ENCODE measurements at places on chromosomes 6 and 20.

DNA sequence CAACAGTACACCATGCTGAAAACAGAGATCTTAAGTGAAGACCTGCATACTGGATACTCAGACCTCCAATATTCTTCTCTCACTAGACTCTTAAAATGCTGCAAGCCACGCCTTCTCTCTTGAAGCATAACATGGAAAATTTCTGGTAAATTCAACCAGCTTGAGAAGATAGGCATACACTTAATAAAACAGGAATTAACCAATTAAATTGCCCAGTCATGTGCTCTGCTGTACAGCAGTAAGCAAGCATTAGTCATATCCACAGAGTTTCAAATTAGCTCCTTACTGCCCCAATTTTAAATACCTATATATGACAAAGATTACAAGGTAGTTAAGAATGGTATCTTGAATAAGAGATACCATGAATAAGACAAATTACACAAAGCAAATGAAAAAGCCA, 53.8 kb downstream of the C6orf58 start:
- no peak for DNase-seq

DNA sequence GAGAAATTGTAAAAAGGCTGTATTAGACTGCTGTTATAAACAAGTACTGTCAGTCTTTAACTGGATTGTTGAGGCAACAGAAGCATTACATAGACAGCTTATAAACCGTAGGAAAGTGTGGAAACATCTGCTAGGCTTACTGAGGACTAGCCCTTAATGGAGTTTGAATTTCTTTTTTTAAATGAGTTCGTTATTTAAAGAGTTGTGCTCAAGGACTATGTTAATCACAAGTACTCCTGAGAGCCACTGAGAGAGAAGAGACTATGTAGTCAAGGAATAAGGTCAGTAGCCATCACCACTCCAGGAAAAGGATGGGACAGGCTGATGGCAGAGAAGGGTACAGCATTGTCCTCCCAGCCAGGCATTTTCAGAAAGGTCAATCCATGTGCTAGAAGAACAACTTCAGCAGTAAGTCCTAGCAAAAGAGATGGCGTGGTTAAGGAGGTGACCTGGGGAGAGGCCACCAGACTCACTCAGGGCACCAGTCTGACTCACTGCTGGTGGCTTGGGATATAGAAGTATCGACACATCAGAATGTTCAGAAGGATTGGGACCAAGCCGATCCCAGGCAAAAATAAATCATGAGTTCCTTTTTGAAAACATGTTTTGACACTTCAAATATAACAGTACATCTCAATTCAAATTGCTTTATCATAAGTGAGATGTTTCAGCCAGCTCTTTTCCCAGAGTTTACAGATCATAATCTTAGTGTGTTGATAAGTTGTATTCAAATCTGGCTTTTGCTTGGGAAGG, 6.4 kb downstream of the RPS12 start:
- DNase-seq: no peak

GRCh38 chr6:77650098-77650663, 2.7 kb upstream of the MEI4 start:
- peak; percentile 50 for DNase-seq

GRCh38 chr6:50285735-50286134, 236.0 kb upstream of the DEFB112 start:
- no peak for DNase-seq

DNA sequence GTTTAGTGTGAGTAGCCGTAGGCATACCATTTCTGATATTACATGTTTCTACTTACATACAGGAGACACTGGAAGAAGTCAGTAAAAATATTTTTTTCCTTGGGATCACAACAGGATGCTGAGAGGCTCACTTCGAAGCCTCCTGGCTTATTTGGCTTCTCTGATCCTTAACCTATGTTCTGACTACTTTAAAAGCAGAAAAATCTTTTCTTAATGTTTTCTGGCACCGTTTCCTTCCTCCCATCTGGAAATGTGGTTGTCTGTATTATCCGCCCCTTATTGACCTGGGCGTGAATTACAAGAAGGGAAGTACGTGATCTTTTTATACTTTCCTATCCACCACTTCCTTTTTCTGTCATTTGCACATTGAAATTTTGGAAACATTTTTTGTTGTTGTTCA, 379.6 kb downstream of the COL12A1 start:
- no peak for DNase-seq

GRCh38 chr6:47419621-47420020, 58.0 kb upstream of the CD2AP start:
- DNase-seq: no peak

DNA sequence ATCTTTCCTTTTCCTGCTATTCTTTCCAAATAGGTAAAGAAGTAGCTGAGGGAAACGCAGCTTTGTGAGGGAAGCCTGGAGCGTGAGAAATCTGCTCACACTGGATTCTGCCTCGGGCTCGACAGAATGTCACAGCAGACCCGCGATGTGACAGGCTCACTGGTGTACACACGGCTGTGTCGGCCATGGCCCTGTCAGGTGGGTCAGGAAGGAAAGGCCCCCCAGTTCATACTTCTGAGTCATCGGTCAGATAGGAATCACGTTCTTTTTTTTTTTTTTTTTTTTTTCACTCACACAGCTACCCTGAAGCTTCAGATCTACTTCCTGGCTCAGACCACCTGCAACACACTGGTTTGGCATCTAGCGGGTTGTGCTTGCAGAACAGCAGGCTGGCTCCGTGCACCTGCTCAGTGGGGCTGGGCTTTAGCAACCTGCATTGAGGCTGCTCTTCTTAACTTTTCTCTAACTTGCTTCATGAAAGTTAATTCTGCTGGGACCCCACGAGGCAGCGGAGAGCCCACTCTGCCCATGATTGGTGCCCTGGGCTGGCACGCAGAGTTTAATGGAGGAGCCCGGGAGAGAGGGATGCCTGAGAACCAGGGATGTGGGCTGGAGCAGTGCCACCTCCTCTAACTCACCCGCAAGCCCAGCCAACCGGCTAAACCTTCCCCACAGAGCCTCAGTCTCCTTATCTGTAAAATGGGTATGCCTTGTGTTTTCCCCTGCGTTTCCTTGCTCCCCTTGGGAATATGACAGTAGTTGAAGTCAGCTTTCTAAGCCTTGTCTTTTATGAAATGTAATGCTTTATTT, 61.5 kb upstream of the FNDC1 start:
- no peak for DNase-seq

DNA sequence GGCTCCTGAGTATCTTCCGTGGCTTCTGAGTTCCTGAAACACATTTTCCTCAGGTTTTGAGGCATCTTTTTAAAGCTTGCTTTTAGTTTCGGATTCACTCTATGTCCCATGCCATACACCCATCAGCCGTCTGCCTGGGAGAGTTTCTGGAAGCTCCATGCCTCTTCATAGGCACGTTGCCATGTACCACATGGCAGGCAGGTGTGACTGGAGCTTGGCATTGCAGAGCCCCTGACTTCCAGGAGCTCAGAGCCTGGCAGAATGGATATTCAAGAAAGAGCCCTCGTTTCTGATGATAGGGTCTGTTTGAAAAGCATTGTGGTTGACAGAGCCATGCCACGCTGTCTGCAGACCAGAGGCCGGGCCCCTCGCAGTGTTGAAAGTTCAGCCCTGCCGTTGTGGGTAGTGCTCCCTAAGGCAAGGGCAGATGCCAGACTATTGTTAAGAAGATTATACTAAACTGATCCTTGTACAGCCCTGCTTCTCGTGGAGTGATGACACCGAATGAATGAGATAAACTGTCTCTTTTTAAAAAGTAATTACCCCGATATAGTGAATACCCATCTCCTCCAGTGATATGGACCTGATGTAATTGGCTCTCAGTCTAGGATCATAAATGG, 100.0 kb downstream of the RPP40 start:
- DNase-seq: no peak

GRCh38 chr20:62878244-62879038, 16.8 kb upstream of the TCFL5 start:
- DNase-seq: no peak

DNA sequence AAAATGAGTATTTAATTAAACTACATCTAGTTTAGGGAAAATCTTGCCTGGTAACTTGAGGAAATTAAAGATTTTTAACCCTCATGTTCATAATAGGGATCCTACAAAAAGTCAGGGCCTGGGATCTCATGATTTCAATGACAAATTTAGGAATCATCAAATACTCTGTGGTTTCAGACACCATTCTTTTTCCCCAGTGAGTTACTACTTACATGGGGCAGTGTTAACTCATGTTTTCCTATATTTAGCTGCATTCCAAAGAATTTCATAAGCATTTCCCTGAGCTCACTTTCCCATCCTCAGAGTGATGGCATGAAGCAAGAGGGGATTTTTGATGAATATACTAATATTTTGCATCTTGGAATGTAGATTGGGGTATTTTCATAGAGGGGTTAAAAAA, 321.7 kb downstream of the CENPW start:
- no peak for DNase-seq

DNA sequence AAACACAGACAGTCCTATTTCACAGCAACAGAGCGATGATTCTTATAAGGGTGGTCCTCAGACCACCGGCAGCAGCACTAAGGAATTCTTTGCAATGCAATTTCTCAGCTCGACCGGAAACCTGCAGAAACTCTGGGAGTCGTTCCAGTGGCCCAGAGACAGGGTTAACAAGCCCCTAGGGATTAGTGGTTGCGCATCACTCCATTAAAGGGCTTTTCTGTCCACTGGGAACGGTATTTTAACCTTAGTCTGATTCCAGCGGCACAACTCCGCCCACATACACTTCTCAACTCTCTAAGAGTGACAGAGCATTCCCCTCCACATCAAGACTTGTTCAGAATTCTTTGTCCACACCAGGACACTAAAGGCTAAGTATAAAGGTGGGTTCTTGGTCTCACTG, 341.5 kb downstream of the TFAP2A start:
- DNase-seq: no peak

DNA sequence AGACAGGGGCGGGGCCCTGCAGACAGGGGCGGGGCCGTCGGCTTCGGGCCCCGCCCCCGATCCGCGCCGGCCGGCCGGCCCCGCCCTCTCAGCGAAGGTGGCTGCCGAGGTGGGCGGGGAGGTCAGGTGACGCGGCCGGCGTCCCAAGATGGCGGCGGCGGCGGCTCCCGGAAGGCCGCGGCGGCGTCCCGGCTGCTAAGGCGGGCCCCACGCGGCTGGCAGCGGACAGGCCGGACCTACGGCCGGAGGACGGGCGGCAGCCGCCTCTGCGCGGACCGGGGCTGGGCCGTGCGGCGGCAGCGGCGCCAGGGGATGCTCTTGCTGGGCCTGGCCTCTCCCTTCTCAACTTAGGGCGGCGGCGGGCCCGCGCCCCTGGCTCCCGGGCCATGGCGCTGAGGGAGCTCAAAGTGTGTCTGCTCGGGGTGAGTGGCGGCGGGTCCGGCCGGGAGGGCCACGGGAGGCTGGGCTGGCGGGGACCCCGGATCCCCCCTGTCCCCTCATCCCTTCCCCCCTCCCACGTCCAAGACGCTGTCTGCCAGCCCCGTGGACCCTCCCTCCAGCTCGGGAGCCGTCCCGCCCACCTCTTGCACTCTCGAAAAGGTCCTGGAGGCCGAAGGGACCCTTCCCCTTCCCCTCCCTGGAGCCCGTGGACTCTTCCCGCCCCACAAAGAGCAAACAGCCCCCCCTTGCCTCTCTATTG, at the start of gene RAB22A:
TSS of gene RAB22A (plus strand) at position 125 of the 700 bp plus-strand sequence. CDS start at position 387, 262 bp downstream.
- peak; percentile 98 for DNase-seq

GRCh38 chr6:159311618-159312017, 142.4 kb downstream of the FNDC1 start:
- no peak for DNase-seq

- DNase-seq: peak; percentile 50
Observed at GRCh38 chr6:52704060-52704459, 33.1 kb downstream of the TMEM14A start.

All from suppressor macrophage treated with lipopolysaccharide for 1 hour (primary cell).